ENCODE measurements at places on chromosomes 4 and X. TPM values are rescaled to one million over a fixed set of nuclear protein-coding genes. Genes with fewer than 3 reads are reported as not detected.

- peak; percentile 33 for DNase-seq
Measured at GRCh38 chr4:997375-998071, 4.3 kb upstream of the SLC26A1 start.

GRCh38 chr4:110137829-110138228, 60.6 kb downstream of the ELOVL6 start:
- DNase-seq, result no peak

DNA sequence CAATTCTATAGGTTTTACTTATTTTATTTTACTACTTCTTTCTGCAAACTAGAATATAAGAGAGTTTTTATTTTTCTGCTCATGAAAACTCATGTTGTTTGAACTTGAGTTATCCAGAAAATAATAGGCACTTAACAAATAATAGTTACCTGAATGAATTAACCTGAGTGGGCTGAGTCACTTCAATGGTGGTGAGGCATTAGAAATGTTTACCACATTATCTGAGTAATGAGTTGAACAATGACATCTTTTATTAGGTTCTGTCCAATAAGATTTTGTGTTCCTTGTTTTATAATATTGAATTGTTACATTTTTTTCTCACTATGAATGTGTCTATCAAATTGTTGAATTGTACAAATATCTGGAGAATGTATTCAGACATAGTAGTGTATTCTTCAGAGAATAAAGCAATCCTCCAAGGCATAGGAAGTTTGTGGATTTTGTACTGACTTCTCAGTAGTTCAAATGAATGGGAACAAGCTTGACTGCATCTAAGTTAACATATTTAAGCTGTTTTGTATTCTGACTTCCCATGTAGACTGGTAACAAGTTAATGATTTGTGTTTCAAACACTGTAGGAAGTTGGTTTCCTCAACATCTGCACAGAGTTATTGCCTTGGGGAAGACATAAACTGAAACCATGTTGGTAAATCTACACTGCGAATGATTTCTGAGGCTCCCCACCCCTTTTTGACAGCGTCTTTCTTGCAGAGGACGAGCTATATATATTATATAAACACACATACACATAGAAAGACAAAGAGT, 1808.9 kb upstream of the TENM3 start:
- no peak for DNase-seq

- DNase-seq, result no peak
Measured at GRCh38 chr4:60790608-60791007, 409.5 kb upstream of the ADGRL3 start.

DNA sequence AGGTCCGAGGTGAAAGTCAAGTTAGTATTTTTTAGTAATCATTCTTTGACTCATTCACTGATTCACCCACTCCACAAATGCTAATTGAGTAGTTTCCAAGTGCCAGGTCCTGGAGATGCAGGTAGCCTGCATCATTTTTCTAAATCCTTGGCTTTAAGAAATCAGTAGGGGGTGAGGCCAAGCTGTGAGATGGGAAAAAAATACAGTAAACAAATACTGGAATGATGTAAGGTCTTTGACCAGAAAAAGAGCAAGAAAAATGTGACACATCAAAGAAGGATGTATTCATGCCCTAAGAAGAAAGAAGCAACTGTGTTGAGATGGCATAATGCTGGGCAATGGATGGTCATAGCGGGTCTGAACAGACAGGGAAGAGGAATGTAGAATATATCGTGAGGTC, 1386.6 kb downstream of the PCDH7 start:
- no peak for DNase-seq

Gene WDR45
- 170 TPM for polyA plus RNA-seq

DNA sequence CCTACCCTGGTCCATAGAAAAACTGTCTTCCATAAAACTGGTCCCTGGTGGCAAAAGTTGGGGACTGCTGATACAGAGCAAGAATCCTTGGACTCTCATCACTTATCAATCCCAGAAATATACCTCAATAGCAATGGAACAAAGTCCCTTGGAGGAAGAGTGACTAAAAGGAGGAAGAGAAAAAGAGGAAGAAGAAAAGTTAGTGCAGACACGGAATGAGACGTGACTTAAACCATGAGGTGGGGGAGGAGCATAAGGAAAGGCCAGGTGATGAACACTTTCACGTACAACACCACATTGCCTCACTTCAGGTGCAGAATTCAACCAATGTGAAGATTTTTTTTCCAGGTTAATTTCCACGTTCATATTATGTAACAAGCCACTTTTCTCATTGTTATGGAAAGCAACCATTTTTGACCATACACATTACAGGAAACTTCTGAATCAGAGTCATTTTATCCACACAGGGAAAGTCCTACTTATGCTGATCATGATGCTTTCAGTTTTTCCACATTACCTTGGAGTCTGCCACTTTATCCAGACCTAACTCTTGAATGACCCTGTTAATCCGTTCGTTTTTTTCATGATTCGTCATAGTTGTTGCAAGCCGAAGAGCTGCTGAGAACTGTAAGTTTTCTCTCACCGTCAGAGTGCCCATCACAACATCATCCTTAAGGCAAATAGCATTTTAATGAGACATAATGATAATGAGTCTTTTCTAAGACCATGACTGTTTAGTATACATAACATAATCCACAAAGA, 27.7 kb downstream of the ABCG2 start:
- no peak for DNase-seq

GRCh38 chr4:93842601-93843252, 14.2 kb downstream of the ATOH1 start:
- no peak for DNase-seq

- DNase-seq, result no peak
Measured at GRCh38 chrX:68396953-68397352, 36.3 kb downstream of the OPHN1 start.

DNA sequence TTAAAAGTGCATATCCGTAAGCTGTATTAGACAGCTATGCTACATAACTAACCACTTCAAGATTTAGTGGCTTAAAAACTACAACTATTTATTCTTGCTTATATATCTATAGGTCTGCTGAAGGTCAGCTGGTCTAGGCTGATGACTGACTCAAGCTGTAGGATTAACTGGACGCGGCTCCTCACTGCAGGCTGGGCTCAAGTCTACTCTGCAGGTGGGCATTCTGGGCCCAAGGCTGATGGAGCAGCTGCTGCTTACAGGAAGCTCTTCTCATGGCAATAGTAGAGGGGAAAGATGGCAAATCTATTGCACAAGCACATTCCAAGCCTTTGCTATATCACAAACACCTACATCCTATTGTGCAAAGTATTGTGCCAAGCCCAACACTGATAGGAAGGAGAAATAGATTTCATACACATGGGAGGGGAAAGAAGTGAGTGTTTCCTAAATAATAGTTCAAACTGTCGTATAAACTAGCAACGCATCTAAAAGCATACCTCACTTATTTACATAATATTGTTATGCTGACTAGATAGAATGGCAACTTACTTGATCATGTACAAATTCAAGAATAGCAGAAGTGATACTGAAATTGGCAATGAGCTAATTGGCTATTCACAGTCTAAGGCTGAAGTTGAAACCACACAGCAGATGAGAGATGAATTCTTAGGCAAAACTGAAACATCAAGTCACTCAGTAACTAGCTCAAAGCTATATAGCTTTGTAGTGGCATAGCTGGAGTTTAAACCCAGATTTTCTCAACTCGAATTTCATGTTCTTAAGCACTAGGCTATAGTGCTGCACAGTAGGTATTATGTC, 263.8 kb downstream of the NKX6-1 start:
- DNase-seq, result no peak

Gene EXOC1L
- not detected for polyA plus RNA-seq

Gene CFP
- polyA plus RNA-seq, result 12.0 TPM

DNA sequence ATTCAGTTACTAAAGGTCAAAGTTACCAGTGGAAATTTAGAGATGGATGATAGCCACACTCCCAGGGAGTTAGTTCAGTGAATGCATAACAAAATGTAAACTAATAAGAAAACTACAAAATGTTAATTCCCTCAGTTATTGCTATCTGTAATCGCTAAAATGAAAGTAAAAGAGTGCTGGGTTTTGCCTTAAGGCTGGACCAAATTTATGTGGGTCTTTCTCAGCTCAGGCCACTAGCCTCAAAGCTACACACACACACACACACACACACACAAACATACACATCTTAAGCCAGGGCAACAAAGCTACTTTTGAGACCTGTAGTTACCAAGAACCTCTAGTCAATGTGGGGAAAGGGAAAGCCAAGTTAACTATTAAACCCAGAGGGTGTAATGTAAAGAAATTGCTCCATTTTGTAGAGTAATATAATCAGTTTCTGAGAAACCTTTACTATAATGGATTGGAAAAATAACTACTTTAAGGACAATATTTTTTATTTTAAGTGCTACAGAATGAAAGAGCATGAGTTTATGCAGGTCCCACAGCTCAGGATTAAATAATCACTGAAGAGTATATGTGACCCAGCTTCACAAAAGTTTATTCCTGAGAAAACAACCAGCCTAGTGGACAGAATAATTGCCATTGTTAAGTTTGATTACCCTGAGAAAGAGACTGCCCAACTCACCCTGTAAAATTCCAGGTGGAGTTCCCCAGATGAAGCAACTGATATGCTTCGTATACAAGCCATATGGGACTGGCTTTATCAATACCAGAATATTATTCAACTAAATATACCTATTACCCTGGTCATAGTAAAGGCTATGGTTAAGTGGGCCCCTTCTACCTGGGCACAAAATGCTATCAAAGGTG, 8.9 kb upstream of the UGT2A3 start:
- DNase-seq, result no peak

Gene GLRA2
- polyA plus RNA-seq, result not detected

- DNase-seq, result no peak
Measured at GRCh38 chr4:37763831-37764230, 62.7 kb upstream of the PGM2 start.

DNA sequence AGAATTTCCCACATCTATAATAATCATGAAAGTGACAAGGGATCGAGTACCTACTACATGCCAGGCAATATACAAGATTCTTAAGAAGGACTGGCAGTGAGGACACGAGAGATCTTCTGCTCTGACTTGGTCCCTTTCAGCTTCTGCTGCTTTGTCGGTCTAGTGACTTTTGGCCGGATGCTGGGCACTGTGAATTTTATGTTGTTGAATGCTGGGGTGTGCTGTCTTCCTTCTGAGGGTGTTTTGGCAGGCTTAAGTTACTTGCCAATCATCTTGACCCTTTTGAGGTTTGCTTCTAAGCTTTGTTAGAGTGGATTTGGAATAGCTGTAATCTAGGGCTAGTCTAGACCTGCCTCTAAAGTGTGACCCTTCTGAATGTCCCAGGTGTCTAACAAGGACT, 23.5 kb downstream of the NAT8L start:
- no peak for DNase-seq

Gene SLC6A14
- 0.03 TPM for polyA plus RNA-seq

GRCh38 chr4:150948710-150949109, 66.4 kb downstream of the LRBA start:
- no peak for DNase-seq

Gene CENPVL1
- polyA plus RNA-seq, result not detected

DNA sequence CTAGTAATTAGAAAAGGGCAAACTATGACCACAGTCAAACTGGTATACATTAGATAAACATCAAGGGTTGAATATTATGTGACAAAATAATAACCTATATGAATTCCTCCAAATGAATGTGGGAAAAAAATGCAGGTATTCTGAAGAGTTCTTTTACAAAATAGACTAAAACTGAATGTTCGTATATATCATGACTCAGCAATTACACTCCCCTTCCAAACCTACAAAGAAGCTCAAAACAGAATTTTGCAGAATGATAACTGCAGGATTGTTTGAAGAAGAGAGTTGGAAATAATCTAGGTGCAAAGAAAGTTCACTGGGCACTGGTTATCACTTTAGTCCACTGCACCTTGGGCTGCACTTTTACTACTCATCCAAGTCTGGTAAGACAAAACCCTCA, 134.1 kb downstream of the GABRG1 start:
- DNase-seq, result no peak

DNA sequence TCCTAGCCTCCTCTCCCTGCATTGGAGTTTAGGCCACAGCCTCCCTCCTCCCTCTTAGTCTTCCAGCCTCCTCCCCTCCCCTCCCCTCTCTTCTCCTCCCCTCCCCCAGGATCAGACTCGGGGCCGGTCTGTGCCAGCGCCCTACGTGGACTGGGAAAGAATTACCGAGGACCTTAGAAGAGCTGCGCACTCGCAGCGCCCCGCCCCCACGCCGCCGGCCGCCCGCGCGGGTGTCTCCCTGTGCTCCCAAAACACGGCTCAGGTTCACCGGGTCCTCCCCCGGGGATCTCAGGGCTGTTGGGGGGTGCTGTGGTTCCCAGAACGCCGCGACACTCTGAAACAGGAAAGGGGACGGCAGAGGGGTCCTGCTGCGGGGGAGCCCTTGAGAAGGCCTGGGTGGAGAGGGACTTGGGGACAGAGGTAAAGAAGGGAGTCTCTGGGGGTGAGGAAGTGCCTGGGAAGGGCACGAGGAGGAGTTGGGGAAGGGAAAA, 122.3 kb upstream of the TBL1X start:
- peak; percentile 84 for DNase-seq

- no peak for DNase-seq
Measured at GRCh38 chr4:26372525-26373172, 51.8 kb downstream of the RBPJ start.

DNA sequence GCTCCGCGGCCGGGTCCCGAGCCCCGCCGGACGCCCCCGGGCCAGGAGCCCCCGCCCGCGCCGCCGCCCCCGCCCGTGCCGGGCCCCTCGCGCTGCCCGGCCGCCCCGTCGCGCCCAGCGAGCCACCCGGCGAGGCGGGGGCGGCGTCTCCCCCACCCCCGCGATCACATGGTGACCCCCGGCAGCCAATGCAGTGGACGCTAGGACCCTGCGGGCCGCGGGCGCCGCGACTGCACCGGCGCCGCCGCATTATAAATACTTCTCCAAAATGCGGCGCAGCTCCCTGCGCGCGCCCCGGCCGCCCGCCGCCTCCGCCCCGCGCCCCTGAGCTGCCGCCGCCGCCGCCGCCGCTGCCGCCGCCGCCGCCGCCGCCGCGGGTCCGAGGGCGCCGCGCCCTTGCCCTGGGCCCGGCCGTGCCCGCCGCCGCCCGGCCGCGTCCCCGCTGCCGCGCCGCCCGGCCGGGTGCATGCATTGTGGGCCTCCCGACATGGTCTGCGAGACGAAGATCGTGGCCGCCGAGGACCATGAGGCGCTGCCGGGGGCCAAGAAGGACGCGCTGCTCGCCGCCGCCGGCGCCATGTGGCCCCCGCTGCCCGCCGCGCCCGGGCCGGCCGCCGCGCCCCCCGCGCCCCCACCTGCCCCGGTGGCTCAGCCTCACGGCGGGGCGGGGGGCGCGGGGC, at the start of gene NAT8L:
NAT8L (plus strand) TSS at position 282 of the 680 bp plus-strand sequence; CDS start at position 467, 185 bp downstream.
- no peak for DNase-seq

DNA sequence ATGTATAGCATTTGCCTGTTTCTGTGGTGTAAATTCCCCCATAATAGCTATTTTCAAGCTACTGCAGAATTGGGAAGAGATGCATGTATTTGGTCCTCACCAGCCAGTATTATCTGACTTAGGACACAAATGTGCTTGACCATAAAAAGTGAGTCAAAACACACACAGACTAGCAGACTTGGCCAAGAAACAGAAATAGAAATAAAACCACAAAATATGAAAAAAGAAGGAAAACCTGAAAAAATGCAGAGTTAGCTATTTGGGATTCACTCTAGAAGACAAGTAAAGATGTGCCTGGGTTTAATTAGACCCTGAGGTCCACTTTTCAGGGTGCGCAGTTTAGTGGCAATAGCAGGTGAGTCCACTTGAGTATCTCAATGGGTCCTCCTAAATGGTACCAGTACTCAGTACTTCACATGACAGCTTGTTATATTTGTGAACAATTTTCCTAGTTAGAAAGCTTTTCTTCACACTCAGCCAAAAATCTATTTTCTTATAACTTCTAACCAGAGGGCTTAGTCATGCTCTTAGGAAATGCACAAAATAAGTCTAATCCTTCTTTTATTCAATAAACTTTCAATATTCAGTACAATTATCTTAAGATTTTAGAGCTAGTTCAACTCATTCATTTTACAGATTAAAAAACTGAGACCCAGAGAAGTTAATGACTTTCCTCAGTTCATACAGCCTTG, 108.7 kb upstream of the JADE1 start:
- no peak for DNase-seq

Data from adrenal gland (tissue), 19 donors.